Fibroblast of lung (primary cell): ENCODE measurements at places on chromosomes 16 and 17.

DNA sequence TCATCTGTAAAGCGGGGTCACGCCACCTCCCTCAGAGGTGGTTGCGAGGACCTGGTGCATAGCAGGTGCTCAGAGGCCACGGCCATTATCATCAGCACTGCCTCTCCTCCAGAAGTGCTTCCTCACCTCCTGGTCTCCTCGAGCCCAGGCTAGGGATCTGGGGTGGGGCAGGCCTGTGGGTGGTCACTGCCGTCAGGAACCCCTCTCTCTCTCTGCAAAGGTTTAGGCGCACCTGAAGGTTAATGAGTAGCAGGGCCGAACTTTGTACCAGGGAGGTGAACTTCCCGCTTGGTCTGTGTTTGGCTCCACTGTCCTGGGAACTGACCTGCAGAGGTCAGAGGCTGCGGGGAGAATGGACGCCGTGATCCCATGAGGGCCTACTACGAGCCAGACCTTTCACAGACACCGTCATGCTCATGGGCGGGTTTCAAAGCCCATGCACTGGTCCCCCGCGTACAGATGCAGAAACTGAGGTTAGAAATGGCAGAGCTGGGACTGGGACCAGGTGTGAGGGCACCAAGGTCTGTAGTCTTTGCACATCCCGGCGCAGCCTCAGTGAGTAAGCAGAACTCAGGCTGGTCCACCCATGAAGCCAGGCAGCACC, 13.8 kb downstream of the JUP start:
- no peak for DNase-seq

- DNase-seq: no peak
Measured at GRCh38 chr16:48105456-48105855, 50.3 kb downstream of the ABCC12 start.

GRCh38 chr16:70577256-70577698, 53.7 kb downstream of the SF3B3 start:
- DNase-seq: peak; percentile 67

DNA sequence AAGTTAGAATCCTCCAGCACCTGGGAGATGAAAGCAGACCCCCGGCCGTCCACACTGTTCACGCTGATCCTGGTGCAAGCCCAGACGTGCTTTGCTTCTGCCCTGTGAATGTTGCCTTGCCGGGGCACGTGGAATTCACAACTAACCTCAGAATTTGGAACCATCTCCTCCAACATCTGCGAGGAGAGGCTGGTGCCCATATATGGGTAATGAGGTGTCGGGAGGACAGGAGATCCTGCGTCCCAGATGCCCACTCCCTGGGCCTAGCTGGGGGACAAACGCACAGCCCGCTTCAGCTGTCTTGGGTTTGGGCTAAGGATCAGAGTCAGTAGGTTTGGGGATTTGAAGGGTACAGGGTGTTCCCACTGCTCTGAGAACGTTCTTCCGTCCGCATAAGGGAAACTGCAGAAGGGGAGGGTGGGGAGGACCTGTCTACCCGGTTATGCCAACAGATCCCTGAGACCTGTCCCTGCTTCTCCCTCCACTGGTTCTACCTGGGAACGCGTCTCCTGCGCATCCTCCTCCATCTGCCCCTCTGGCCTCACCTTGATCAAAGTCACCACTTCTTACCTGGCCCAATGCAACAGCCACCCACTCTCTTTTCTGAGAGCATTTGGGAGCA, 14.1 kb downstream of the PPL start:
- no peak for DNase-seq

- no peak for DNase-seq
Measured at GRCh38 chr16:74666010-74666421, 661 bp downstream of the RFWD3 start.

DNA sequence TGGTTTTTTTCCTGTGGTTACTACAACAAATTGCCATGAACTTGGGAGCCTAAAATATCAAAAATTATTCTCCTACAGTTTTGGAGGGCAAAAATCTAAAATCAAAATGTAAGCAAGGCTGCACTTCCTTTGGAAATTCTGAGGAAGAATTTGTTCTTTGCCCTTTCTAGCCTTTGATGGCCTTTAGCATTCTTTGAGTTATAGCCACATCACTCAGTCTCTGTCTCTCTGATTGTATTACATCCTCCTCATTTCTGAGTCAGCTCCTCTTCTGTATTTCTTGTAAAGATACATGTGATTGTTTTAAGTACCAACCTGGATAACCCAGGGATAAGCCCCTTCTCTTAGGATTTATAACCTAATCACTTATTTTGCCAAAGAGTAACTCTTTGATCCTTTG, 282.0 kb downstream of the BCAS3 start:
- DNase-seq: no peak

- no peak for DNase-seq
Measured at GRCh38 chr16:51172368-51172767, 21.3 kb upstream of the SALL1 start.

DNA sequence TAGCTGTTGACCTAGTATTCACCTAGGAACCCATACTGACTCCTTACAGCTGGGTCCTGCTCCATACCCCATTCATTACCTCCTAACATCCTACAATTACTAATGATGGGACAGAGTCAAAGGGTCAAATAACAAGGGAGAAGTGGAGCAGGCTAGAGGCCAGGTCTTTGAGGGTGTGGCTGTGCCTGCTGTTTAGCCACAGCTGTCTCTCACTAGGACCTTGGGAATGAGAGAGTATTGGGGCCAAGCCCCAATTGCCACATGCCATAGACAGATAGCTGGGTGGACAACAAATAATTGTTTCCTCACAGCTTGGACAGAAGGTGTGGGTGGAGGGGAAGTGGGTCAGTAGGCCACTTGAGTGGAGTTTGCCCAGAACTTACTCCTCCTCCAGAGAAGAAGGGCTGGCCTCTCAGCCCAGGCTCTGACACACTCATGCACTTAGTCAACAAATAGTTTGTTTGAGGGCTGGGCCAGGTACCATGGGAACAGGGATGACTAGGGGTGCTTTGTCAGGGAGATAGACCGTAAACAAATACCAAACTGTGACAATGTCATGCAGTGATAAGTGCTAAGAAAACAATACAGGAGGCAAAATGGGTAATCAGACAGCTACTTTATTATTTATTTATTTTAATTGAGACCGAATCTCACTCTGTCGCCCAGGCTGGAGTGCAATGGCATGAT, 10.2 kb upstream of the CENPT start:
- DNase-seq: peak; percentile 92

- no peak for DNase-seq
Measured at GRCh38 chr17:82281502-82282238, 8.2 kb upstream of the CSNK1D start.

- DNase-seq: peak; percentile 40
Measured at GRCh38 chr16:24858219-24859041, 12.7 kb downstream of the SLC5A11 start.

DNA sequence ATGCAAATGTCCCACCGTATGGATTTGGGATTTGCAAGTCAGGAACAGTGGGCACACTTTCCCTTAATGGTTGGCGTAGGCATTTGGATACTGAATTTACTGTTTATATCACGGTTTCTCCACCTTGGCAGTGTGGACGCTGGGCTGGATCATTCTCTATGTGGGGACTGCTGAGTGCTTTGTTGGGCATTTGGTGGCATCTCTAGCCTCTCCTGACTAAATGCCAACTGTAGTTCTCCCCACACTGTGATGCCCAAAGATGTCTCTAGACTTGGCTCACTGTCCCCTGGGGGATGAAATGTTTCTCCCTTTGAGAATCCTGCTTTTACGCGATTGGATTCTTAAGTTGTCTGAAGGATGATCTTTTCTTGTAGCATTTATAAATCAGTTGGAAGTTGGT, 49.0 kb downstream of the RBFOX1 start:
- no peak for DNase-seq

DNA sequence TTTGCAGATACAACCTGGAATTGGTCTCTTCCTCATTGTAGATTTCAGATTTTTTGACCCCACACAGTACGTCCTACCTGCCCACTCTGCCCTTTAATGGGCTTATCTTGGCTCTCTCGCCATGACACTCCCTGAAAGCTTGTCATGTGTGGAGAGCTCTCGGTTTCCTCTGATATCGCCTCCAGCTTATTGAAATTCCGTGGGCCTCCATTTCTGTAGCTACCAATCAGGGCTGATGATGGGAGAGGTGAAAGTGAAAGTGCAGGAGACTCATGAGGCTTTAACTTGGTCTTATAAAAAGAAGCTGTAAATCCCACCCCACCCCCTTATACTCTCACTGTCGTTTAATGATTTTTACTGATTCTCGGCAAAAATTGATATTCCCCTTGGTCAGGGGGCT, 17.7 kb downstream of the HOXB1 start:
- no peak for DNase-seq

DNA sequence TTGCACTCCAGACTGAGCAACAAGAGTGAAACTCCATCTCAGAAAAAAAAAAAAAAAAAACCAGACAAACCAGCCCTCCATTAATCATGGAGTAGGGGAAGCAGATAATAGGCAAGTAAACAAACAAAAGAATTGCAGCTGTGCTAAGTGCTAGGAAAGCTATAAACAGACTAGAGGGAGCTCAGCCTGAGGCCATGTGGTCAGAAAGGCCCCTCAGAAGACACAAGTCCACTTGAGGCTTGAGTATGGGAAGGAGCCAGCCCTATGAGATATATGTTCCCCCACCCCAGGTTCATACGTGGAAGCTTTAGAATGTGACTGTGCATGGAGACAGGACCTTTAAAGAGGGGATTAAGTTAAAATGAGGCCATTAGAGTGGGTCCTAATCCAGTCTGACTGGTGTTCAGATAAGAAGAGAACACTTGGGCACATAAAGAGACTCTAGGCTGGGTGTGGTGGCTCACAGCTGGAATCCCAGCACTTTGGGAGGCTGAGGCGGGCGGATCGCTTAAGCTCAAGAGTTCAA, 132.6 kb upstream of the NOL11 start:
- peak; percentile 15 for DNase-seq

- no peak for DNase-seq
Measured at GRCh38 chr17:77440560-77440981, 299.8 kb downstream of the SEC14L1 start.

GRCh38 chr16:69005641-69006355, 99.7 kb upstream of the HAS3 start:
- no peak for DNase-seq

- DNase-seq: no peak
Measured at GRCh38 chr17:61459142-61459809, 7.1 kb downstream of the TBX4 start.

DNA sequence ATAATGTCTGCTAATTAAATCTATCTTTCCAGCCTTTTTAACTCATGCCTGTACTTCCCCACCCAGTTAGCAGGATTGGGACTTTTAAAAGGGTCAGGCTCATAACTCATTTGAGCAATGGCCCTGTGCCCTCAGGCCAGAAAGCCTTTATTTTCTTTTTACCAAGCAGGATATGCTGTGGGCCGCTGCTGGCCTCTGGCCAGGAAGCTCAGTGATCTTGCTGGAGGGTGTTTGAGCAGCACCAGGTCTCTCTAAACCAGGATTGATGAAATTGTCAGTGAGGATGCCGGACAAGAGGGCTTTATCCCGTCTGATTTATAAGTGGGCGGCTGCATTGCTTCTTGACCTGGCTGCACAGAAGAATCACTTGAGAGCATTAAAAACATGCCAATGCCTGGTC, 187.8 kb downstream of the RAB11FIP4 start:
- peak; percentile 49 for DNase-seq

DNA sequence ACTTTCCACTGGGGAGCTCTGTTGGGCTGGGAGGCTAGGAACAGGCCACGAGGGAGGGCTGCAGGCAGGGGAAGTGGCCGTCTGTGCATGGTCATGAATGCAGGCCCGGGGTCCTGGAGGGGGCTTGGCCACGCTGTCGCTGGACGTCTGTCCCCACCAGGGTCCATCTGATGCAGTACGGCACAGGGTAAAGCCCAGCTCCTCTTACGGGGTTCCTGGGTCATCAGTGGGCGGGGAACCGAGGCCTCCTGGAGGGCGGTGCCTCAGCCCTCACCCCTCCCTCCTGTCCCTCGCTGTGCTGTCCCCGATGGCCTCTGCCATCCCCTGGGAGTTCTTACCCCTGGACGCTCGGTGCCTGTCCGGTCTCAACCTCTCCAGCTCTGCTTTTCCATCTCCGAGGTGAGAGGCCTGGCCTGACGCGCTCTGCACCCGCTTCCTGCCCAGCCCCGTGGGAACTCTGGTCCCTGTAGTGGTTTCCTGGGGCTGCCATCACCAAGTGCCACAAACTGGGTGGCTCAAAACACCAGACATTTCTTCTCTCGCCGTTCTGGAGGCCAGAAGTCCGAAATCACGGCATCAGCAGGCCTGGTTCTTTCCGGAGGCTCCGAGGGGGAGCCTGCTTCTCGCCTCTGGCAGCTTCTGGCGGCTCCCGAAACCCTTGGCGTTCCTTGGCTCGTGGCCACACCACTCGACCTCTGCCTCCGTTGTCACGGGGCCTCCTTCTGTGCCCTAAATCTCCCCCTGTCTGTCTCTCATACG, 182.8 kb downstream of the SEC14L1 start:
- peak; percentile 62 for DNase-seq

DNA sequence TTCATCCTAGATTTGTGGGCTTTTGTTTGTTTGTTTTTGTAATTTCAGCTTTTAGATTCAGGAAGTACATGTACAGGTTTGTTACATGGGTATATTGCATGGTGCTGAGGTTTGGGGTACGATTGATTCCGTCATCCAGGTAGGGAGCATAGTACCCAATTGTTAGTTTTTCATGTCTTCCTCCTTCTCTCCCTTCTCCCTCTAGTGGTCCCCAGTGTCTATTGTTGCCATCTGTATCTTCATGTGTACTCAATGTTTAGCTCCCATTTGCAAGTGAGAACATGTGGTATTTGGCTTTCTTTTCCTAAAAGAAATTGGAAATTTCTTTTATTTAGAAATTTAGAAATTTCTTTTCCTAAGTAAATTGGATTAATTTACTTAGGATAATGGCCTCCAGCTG, 37.1 kb upstream of the BCAS3 start:
- peak; percentile 32 for DNase-seq

- no peak for DNase-seq
Measured at GRCh38 chr16:53035176-53035942, 17.3 kb downstream of the CHD9NB start.

- DNase-seq: no peak
Measured at GRCh38 chr16:66927918-66928649, 2.7 kb upstream of the RRAD start.

DNA sequence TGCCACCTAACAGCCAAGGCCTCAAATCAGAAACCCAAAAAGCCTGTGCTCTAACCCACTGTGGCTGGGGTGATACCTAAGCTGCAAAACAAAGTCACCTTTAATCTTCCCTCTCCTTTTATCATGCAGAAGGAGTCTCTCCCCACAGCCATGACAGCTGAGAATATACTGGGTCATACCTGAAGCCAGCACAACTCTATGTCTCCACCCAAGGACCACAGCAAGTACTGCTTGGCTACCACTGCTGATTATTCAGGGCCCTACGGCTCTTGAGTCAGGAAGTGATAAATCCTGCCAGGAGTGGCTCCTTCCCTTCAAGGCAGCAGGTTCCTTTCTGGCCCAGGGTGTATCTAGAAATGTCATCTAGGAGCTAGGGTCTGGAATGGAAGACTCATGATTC, 151.5 kb upstream of the TOM1L1 start:
- DNase-seq: no peak
